Gastroesophageal sphincter (tissue), 4 donors: ENCODE measurements at places on chromosomes 13 and 19. TPM values are rescaled to one million over a fixed set of nuclear protein-coding genes. Genes with fewer than 3 reads are reported as not detected.

GRCh38 chr19:37095859-37096258 lies 17.6 kb downstream of the ZNF420 start:
- no peak for ATAC-seq
- H3K4me3 ChIP-seq: no peak overlapping the region
- no peaks in the 10 kb centered on the region for H3K27me3 ChIP-seq

GRCh38 chr13:97653443-97654140 lies 219.6 kb downstream of the RAP2A start:
- H3K4me1 ChIP-seq: no peaks in the 10 kb centered on the region
- peaks cover 13% of the 10 kb centered on the region for H3K27me3 ChIP-seq
- no peak overlapping the region for H3K27ac ChIP-seq
- ATAC-seq: no peak
- H3K36me3 ChIP-seq: no peaks in the 10 kb centered on the region
- H3K4me3 ChIP-seq: no peak overlapping the region

DNA sequence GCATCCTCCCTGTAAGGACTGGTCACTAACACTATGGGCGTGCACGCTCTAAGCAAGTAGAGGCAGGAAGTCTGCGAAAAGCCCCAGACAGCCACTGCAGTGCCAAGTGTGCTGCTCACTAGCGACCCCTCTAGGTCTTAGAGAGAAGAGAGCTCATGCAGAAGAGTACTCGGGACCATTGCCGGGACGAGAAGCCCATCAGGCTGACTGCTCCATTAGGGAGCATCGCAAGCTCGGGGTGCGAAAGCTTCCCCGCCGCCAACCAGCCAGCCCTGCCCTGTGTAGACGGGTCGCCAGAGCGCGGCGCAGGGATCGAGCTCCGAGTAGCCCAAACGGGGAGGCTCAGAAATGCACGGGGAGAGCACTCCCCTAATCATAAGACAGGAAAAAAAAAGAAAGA lies 16.6 kb downstream of the POU4F1 start:
- H3K27ac ChIP-seq: no peak overlapping the region
- H3K4me3 ChIP-seq: no peak overlapping the region
- peaks cover 7% of the 10 kb centered on the region for H3K4me1 ChIP-seq
- H3K27me3 ChIP-seq: peaks cover 96% of the 10 kb centered on the region
- no peak for ATAC-seq
- H3K36me3 ChIP-seq: no peaks in the 10 kb centered on the region

GRCh38 chr19:1063030-1063908 lies 3.7 kb upstream of the ARHGAP45 start:
- no peak overlapping the region for H3K4me3 ChIP-seq
- H3K27ac ChIP-seq: no peak overlapping the region

DNA sequence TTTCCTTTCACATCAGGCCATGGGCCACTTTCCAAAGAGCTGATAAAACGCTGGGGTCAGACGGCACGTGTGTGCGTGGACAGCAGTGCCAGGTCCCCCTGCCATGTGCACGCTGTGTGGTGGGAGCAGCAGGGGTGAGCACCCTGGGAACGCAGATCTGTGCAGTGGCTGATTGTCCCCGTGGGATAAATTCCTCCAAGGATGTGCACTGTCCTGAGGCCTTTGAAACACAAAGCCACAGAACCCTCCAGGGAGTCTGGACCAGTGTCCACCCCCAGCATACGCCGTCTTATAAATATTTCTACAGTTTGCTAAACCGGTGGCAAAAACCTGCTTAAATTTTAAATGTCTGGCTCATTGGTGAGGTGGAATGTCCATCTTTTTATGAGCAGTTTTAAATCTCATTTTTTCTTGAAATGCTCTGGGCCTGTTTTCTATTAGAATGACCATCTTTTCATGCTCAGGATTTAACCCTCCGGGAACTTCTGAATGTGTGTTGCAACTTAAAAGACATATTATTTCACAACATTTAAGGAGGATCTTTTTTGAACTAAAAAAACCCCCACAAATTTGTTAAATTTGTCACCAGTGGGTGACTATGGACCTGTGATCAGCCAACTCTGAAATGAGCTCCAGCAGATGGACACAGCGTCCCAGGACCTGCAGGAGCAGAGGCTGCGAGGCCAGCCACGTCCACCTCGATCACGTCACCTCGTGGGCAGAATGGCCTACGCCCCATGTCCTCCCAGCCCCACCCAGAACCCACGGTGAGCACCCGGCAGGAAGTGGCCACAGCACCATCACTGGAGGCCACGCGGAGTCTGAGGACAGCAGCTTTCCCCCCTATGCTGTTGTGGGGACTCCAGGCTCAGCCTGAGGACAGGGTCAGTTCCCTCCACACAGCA lies 68.6 kb downstream of the RASA3 start:
- H3K4me1 ChIP-seq: peaks cover 50% of the 10 kb centered on the region
- no peaks in the 10 kb centered on the region for H3K27me3 ChIP-seq
- ATAC-seq: peak; percentile 41
- H3K36me3 ChIP-seq: no peaks in the 10 kb centered on the region
- H3K4me3 ChIP-seq: peak overlapping the region; percentile 47
- peak overlapping the region; percentile 92 for H3K27ac ChIP-seq

Gene ANGPTL8
- total RNA-seq: not detected

Gene NTF4
- not detected for total RNA-seq

- H3K4me3 ChIP-seq: no peak overlapping the region
- no peaks in the 10 kb centered on the region for H3K27me3 ChIP-seq
- no peak for ATAC-seq
- no peaks in the 10 kb centered on the region for H3K4me1 ChIP-seq
- H3K36me3 ChIP-seq: no peaks in the 10 kb centered on the region
Measured at GRCh38 chr13:60590800-60591747, 194.1 kb downstream of the TDRD3 start.

Gene RNASEH2A
- total RNA-seq: 5.3 TPM

- H3K4me1 ChIP-seq: no peaks in the 10 kb centered on the region
- no peak overlapping the region for H3K27ac ChIP-seq
- H3K36me3 ChIP-seq: no peaks in the 10 kb centered on the region
Measured at GRCh38 chr13:65915195-65915594, 1314.9 kb downstream of the PCDH9 start.

GRCh38 chr13:20799726-20800416 lies 26.1 kb upstream of the EEF1AKMT1 start:
- no peaks in the 10 kb centered on the region for H3K27me3 ChIP-seq
- H3K27ac ChIP-seq: no peak overlapping the region
- no peak overlapping the region for H3K4me3 ChIP-seq
- ATAC-seq: no peak
- H3K36me3 ChIP-seq: no peaks in the 10 kb centered on the region

DNA sequence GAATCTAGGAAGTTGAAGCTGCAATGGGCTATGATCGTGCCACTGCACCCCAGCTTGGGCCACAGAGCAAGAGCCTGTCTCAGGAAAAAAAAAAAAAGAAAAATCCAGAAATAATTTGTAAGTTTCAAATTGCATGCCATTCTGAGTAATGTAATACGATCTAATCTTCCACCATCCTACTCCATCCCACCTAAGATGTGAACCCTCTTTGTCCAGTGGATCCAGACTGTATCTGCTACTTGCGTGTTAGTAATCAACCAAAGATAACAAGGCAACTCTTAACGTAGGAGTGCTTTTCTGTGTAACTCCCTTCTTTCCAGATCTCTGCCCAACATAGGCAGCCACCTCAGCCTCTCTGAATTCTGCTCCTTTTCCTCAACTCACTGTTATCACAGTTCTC lies 24.3 kb downstream of the RFC3 start:
- H3K27ac ChIP-seq: no peak overlapping the region
- peaks cover 11% of the 10 kb centered on the region for H3K36me3 ChIP-seq
- ATAC-seq: no peak
- no peaks in the 10 kb centered on the region for H3K27me3 ChIP-seq
- H3K4me1 ChIP-seq: no peaks in the 10 kb centered on the region

DNA sequence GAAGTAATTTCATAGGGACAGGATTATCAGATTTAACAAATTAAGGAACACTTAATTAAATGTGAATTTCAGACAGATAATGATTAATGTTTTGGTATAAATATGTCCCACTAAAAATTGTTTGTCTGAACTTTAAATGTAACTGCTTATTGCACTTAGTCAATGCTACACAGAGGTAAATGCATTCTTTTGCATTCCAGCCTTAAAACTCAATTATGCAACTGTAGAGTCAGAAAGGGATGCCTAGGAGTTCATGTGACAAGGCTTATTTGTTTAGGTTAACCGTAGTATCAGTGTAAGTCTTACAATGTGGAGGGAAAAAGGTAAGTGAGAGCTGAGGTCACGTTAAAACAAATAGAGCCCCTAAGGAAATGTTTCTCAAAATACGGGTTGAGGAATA lies 347.2 kb upstream of the ARGLU1 start:
- no peak overlapping the region for H3K27ac ChIP-seq
- ATAC-seq: no peak
- no peaks in the 10 kb centered on the region for H3K36me3 ChIP-seq
- H3K4me1 ChIP-seq: no peaks in the 10 kb centered on the region
- H3K4me3 ChIP-seq: no peak overlapping the region

DNA sequence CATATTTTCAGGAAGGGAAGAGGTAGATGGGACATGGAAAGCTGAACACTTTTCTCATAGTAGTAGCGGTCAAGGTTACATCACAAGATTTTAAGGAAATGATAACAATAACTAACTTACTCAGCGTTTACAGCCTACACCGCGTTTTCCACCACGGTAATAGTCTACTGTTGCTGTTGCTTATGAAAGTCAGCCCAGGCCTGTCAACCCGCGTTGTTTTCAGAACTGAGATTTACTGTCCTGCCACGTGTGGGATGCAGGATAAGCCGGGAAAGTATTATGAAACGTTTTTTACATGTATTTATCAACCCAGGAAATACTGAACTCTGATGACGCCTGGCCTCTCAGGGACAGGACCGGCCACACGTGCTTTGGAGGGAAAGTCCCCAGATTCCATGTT lies 36.0 kb upstream of the LAMP1 start:
- no peak overlapping the region for H3K27ac ChIP-seq
- no peaks in the 10 kb centered on the region for H3K27me3 ChIP-seq
- ATAC-seq: no peak

GRCh38 chr13:109254274-109254673 lies 532.1 kb downstream of the IRS2 start:
- no peaks in the 10 kb centered on the region for H3K4me1 ChIP-seq
- H3K27me3 ChIP-seq: no peaks in the 10 kb centered on the region
- no peak overlapping the region for H3K4me3 ChIP-seq
- no peak for ATAC-seq
- no peak overlapping the region for H3K27ac ChIP-seq
- H3K36me3 ChIP-seq: no peaks in the 10 kb centered on the region

DNA sequence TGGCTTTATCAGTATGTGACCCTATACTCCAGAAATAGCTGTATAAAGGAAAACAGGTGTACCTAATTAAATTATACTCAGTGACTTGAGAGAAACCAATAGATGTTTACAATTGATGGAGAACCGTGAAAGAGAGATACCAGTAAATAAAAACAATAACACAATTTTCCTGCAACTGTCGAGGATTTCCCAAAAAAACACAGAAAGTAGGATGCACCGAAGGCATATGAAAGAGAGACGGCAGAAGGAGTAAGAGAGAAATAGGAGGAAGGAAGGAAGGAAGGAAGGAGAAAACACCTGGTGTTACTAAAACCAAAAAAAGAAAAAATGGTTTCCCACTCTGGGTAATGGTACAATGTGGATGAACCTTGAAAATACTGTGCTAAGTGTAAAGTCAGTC lies 6.8 kb upstream of the ZNF229 start:
- H3K4me3 ChIP-seq: no peak overlapping the region
- H3K4me1 ChIP-seq: no peaks in the 10 kb centered on the region
- H3K27ac ChIP-seq: no peak overlapping the region
- H3K27me3 ChIP-seq: peaks cover 12% of the 10 kb centered on the region
- ATAC-seq: no peak
- no peaks in the 10 kb centered on the region for H3K36me3 ChIP-seq

DNA sequence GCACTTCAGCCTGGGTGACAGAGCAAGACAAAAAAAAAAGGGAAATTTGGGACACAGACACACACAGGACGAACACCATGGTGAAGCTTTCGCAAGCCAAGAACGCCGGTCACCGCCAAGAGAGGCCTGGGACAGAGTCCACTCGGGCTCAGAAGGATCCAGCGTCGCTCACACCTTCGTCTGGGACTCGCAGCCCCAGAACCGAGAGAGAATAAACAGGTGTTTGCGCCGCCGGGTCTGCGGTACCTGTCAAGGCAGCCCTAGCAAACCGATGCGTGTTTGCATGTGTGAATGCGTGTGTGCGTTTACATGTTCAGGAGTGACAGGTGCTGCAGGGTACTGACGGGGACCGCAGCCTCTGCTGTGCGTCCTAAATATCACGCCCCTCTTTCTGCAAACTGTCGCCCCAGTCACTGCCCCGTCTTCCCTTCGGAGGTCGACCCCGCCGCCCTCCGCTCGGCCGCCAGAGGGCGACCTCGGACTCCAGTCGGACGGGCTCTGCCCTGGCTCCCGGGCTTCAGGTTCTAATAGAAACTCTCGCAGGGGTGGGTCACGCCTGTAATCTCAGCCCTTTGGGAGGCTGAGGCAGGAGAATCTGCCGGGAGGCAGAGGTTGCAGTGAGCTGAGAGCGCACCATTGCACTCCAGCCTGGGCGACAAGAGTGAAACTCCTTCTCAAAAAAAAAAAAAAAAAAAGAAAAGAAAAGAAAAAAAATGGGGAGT lies 11.8 kb upstream of the CSNK1G2 start:
- ATAC-seq: peak; percentile 87
- no peak overlapping the region for H3K27ac ChIP-seq
- H3K36me3 ChIP-seq: peaks cover 18% of the 10 kb centered on the region
- H3K4me1 ChIP-seq: peaks cover 17% of the 10 kb centered on the region

DNA sequence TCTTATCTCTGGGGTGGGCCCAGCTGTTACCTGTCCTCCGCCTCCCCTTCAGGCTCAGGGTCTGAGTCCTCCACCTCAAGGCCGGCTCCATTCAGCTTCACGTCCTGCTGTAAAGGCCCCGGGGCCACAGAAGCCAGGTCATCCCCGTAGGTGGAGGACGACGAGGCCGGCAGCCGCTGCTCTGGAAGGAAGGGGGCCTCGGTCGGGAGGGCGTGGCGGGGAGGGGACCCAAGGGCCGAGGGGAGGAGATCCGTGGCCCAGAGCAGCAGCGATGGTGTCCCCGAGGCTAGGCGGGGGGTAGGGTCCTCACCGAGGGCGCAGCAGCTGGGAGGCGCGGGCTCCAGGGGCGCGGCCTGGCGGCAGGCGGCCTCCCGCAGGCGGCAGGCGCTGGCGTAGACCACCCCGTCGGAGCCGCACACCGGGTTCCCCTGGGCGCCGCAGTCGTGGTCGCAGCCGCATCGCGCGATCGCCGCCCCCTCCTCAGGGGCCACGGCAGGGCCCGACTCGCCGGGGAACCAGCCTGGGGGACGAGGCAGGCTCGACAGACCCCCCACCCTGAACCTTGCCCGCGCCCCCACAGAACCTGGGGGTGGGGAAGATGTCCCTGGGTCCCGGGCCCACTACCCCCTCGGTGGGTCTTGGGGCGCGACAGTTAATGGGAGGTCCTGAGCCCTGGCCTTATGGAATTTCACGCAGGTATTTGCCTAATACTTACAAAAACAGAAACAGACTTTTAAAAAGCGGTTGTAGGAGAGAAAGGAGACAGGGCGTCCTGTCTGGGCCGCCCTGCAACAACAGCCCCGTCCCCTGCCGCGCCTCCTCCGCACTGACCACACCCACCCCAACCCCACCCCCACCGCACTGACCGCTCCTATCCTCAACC lies 7.6 kb downstream of the F2RL3 start:
- no peaks in the 10 kb centered on the region for H3K27me3 ChIP-seq
- no peak overlapping the region for H3K27ac ChIP-seq
- peak; percentile 37 for ATAC-seq
- peaks cover 7% of the 10 kb centered on the region for H3K4me1 ChIP-seq
- no peaks in the 10 kb centered on the region for H3K36me3 ChIP-seq

Gene CFD
- total RNA-seq: 229 TPM

- H3K4me3 ChIP-seq: no peak overlapping the region
- H3K36me3 ChIP-seq: no peaks in the 10 kb centered on the region
- peaks cover 22% of the 10 kb centered on the region for H3K4me1 ChIP-seq
- H3K27ac ChIP-seq: no peak overlapping the region
- ATAC-seq: no peak
- no peaks in the 10 kb centered on the region for H3K27me3 ChIP-seq
Measured at GRCh38 chr13:39448834-39449233, 154.2 kb downstream of the LHFPL6 start.
